ENCODE measurements at places on chromosomes 16 and 17.
A peak's percentile ranks its signal among the peaks of the same experiment; 100 is the strongest.

DNA sequence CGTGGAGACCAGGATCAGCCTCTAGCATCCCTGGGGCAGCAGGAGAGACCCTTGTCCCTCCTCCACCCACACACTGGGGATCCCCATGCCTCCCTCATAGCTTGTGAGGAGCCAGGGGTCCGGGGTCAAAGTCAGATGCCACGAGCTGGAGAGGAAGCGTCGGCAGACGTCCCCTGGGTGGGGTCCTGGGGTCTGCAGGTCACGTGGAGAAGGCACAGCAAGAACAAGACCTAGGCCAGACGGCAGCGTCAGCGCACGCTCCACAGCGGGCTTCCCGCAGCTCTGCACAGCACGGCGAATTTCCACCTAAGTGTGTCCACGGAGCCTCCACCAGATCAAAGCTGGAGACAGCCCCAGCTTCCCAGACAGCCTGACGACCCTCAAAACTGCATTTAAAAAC is 49.3 kb downstream of the SLC7A5 start:
- DNase-seq = no peak

DNA sequence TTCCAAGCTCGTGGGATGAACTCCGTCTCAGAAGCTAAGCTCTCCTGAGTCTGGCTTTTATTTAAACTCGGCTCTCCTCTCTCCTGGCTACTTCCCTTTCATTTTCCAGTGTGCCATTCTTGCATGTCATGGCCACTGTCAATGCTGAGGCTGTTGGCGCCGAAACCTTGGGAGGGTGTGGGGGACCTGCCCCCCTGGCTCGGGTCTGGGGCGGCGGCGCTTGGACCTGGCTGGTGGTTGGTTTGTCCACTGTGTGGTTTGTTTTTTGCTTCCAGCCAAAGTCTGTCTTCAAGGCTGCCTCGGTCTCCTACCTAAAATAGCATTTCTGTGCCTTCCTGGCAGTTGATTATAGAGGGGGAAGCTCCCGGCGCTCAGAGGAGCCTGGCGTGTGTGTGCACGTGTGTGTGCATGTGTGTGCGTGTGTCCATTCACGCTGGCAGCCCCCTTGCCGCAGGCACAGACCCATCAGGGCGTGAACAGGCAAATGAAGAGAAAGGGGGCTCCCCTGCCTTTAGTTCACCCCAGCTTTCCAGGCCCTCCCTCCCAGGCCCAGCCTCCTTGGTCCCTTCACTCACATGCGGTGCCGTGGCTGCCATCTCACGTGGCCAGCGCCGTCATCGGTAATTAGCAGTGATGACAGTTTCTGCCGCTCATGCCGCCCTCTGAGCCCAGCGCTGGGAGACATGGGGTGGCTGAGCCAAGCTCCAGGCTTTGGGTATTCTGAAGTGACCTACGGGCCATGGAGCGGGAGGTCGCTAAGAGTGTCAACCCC is 179.9 kb downstream of the SEC14L1 start:
- DNase-seq = no peak

- DNase-seq = no peak
Measured at GRCh38 chr16:66856801-66857200, 12.6 kb downstream of the CA7 start.

GRCh38 chr16:90016339-90016950 is 2.8 kb downstream of the DBNDD1 start:
- no peak for DNase-seq

GRCh38 chr17:82859431-82860403 is 19.9 kb upstream of the ZNF750 start:
- peak; percentile 59 for DNase-seq

DNA sequence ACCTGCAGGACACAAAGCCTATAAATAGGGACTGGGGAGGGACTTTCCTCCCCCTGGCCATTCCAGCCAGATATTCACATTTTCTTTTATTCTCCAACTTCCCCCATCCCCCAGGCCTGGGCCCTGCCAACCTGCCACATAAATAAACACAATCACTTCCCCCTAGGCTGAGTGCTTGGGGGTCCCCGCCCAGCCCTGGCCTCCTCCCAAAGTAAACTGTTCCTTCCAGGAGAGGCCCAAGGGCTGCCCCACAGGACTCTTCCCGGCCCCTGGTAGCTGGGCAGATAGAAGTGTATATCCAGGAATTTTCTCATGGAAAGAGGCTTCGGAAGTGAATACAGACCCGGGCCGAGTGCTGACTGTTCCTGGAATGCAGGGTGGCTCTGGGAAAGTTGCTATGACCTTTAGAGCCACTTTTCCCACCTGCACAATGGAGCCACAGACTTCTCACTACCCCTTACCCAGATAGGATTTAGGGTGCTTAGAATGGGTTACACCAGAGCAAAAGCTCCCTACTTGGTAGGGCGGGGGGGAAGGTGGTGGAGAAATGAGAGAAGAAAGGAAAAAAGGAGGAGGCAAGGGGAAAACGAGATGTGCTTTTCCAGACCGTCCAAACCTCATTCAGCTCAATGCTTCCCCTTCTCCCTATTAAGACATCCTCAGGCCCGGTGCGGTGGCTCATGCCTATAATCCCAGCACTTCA is 8.5 kb downstream of the CSF3 start:
- no peak for DNase-seq

GRCh38 chr17:6435968-6436367 is 1.0 kb upstream of the AIPL1 start:
- peak; percentile 61 for DNase-seq

- DNase-seq = no peak
Measured at GRCh38 chr17:57099165-57099564, 14.1 kb downstream of the AKAP1 start.

DNA sequence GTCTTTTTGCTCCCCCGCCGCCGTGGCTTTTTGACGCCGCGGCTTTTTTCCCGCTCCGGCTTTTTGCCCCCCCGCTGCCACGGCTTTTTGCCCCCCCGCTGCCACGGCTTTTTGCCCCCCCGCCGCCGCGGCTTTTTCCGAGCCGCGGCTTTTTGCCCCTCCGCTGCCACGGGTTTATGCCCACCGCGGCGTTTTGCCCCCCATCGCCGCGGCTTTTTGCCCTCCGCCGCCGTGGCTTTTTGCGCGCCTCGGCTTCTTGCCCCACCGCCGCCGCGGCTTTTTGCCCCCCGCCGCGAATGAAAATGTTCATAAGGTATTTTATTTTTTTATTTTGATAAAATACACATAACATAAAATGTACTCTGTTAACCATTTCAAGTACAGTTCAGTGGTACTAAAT is 527.2 kb upstream of the WSB1 start:
- DNase-seq = no peak

DNA sequence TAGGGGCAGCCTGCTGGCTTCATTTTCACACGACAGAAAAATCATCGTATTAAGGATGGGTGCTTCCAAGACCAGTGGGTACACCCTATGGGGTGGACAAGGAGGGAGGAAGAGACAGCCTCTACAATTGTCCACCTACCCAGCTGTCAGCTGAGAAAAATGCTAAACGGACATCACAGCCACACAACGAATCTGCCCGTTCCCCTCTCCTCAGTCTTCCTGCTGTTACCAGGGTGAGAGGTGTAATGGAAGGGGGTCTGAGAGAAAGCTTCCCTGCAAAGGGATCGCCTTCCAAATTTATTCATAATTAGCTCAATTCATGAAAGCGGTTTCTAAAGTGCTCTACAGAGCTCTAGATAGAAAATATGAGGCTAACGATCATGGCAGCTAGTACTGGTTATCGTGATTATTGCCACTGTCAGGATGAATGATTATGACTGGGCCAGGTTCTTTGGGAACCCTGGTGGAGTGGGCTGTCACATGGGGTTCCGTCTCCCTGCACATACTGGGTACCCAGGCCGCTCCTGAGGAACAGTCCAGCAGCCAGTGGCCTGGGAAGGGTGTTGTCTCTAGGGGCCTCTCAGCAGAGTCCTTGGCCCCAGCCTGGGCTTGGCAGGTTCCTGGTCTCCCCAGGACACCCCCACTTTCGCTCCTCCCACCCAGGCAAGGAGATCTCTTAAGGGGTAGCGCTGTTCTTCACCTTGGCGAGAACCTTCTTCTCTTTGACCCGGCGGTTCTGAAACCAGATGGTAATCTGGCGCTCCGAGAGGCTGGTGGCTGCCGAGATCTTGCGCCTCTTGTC is 2.2 kb downstream of the HOXB13 start:
- no peak for DNase-seq

GRCh38 chr16:722835-723633 is 2.1 kb downstream of the ANTKMT start:
- no peak for DNase-seq

DNA sequence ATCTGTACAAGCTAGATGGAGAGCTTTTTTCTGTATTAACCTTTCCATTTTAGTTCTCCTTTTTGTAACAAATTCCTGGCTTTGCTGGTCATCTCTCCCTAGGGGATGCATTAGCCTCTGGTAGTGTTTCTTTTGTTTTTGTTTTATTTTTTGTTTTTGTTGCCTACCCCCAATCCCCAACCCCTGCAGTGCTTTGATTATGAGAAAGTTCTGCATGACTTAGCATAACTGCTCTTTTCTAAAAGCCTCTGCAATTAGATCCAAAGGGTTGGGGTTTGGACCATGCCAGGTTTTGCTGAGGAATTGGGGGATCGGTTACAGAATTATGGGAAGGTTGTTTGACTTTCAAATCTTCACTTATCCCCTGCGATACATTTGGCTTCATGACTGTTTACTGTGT is 98.2 kb downstream of the ADAMTS18 start:
- no peak for DNase-seq

DNA sequence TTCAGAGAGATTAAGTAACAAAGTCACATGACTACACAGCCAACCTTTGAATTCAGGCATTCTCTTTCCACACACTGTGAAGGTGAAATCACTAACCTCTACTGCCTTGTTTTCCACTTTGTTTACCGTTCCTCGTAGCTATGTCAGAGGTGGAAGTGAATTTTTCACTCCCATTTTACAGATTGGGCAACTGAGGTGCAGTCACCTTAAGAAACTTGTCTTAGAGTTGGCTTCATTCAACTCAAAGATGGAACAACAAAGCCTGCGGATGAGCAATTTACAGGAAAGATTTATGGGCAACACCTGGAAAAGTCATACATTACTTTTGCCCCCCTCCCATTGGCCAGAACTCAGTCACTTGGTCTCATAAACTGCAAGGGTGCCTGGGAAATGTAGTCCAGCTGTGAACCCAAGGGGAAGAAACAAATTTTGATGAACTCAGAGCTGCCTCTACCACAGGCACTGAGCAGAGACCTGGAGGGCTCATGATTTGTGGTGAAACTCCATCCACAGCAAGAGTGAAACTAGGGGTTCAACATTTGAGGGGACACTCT is 784.6 kb upstream of the EEF2KMT start:
- no peak for DNase-seq

GRCh38 chr17:63986821-63987220 is 11.3 kb upstream of the PRR29 start:
- no peak for DNase-seq

All from activated CD4-positive, alpha-beta T cell treated with anti-CD3 and anti-CD28 coated beads, Interleukin-2, amount 50 U/mL, for 1 hour (primary cell).